ENCODE measurements at places on chromosomes 7 and 10.

DNA sequence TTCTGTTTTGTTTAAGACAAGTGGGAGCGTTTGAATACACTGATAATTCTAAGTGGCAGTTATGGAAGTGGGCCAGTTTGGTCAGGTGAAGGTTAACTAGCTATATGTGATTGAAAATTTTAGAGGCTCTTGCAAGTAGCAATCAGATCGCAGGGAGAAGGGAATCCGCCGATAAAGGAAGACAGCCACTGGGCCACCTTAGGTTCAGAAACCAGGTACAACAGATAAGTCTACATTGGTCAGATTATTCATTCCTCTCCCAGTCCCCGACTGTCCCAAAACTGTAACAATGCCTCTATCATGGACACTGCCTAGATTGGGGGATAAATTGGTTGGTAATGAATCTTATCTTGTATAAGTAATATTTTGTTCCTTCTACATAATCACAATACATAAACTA lies 8.9 kb downstream of the ANK3 start:
- DNase-seq, result no peak

DNA sequence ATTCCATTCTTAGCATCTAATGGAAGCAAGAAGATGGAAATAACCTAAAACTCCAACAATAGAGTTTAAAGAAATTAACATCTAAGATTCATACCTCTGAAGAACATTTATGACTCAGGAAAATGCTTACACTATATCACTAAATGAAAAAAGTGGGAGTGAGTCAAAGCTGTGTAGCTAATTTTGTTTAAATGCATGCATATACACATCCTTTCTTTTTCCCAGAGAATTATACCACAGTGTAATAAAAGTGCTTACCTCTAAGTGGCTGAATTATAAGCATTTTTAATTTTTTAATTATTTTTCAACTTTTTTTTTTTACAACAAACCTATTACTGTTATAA lies 44.3 kb downstream of the CCDC71L start:
- DNase-seq, result no peak

- no peak for DNase-seq
These were observed 23.8 kb upstream of the GSDME start for GRCh38 chr7:24781106-24781505.

GRCh38 chr10:78053211-78053868 lies 19.7 kb downstream of the RPS24 start:
- no peak for DNase-seq

GRCh38 chr7:77409005-77409738 lies 7.0 kb downstream of the GSAP start:
- no peak for DNase-seq

GRCh38 chr10:15660990-15661389 lies 58.7 kb downstream of the ITGA8 start:
- DNase-seq, result no peak

DNA sequence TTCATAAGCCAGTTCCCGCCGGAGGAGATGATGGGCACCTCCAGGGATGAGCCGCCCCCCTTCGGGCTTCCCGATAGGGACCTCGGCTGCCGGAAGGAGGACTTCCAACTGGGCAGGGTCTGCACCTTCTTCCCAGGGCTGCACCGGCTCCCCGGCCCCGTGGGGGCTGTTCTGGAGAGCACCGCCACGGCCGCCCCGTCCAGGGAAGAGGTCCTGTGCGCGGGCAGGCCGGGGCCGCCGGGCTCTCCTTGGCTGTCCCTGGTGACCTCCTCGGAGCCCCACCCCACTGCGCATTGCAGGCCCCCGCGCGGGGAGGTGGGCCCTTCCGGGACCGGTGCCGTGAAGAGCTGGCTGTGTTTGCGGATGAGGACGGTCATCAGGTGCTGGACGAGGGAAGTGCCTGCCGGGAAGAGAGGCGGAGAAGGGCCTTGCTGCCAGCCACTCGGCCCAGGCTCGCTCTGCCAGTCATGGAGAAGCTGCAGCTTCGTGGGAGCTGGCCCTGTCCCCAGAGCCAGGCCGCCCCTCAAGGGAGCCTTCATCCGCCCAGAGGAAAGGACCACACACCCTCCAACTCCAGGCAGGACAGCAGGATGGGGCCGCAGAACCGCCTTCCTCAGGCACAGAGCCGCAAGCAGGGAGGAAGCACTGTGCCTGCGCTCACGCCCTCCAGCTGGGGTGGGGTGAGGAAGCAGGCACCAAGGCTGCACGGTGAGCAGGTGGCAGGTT lies 144.4 kb downstream of the MAPK8 start:
- no peak for DNase-seq

GRCh38 chr10:124125305-124126116 lies 32.1 kb upstream of the CHST15 start:
- DNase-seq, result no peak

- DNase-seq, result no peak
These were observed 2.7 kb upstream of the CALML5 start for GRCh38 chr10:5502061-5502521.

GRCh38 chr10:84243759-84244158 lies 1.1 kb upstream of the RGR start:
- no peak for DNase-seq

GRCh38 chr7:111666260-111666659 lies 104.0 kb upstream of the IMMP2L start:
- DNase-seq, result no peak

DNA sequence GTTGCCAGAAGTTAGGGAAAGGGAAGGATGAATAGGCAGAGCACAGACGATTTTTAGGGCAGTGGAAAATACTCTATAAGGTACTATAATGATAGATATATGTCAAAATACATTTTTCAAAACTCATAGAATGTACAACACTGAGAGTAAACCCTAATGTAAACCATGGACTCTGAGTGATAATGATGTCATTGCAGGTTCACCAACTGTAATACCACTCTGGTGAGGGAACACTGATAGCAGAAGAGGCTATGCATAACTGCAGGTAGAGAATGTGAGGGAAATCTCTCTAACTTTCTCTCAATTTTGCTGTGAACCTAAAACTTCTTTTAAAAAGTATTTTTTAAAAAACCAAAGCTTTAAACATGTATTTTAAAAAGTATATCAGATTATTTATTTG lies 22.1 kb downstream of the POT1 start:
- DNase-seq, result no peak

DNA sequence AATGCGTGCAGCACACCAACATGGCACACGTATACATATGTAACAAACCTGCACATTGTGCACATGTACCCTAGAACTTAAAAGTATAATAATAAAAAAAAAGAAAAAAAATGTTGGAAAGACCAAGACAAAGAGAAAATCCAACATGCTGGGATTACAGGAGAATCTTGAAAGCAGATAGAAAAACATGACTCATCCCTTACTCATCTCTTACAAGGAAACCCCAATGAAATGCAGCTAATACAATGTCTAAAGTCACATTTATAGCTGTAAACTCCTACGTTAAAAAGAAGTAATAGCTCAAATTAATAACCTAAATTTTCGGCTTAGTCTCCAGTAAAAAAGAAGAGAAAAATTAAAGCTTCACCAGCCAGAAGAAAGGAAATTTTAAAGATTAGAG lies 47.5 kb upstream of the DGKB start:
- no peak for DNase-seq

- no peak for DNase-seq
These were observed 9.8 kb downstream of the ARHGAP12 start for GRCh38 chr10:31918671-31919409.

GRCh38 chr10:38209332-38209731 lies 115.2 kb downstream of the ZNF37A start:
- no peak for DNase-seq

GRCh38 chr10:120505866-120506265 lies 48.8 kb downstream of the PLPP4 start:
- no peak for DNase-seq

GRCh38 chr7:107147464-107148393 lies 21.1 kb upstream of the HBP1 start:
- DNase-seq, result no peak

DNA sequence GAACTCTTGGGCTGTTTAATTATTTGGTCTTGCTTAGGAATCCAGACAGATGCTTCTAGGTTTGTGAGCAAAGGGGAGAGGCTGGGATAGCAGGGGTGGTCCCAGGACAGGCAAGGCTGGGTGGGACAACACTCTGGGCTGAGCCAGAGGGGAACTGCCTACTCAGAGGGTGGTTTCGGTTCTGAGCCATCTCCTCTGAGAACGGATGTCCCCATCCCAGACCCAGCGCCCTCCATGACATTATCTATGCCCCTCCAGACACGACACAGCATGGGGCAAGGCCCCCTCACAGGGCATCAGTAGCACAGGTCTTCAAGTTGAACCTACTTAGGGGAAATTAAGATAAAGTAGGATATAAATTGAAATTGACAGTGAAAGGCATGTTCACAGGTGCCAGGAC lies 7.1 kb downstream of the ASB10 start:
- DNase-seq, result no peak

Data from activated T-cell treated with anti-CD3 and anti-CD28 coated beads for 1 hour (primary cell).